NT2/D1 (cell line): ENCODE measurements at places on chromosomes 2 and 18.

DNA sequence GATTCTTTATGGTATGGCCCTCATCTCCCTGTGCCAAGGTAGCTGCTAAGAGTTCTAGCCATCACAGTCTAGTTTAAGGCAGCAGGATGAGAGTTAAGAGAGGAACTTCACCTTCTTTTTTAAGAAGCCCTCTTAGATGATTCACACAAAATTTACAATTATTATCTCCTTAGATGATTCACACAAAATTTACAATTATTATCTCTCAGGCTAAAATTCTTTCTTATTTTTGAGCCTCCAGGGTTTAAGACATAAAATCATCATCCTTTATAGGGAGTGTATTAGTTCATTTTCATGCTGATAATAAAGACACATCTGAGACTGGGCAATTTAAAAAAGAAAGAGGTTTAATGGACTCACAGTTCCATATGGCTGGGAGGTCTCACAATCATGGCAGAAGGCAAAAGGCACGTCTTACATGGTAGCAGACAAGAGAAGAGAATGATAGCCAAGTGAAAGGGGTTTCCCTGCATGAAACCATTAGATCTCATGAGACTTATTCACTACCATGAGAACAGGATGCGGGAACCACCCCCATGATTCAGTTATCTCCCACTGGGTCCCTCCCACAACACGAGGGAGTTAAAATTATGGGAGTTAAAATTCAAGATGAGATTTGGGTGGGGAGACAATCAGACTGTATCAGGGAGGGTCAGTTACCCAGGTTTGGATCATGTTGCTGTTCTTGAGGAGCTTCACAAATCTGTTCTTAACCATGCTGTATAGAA, 133.0 kb upstream of the MYO3B start:
- no peak for DNase-seq

DNA sequence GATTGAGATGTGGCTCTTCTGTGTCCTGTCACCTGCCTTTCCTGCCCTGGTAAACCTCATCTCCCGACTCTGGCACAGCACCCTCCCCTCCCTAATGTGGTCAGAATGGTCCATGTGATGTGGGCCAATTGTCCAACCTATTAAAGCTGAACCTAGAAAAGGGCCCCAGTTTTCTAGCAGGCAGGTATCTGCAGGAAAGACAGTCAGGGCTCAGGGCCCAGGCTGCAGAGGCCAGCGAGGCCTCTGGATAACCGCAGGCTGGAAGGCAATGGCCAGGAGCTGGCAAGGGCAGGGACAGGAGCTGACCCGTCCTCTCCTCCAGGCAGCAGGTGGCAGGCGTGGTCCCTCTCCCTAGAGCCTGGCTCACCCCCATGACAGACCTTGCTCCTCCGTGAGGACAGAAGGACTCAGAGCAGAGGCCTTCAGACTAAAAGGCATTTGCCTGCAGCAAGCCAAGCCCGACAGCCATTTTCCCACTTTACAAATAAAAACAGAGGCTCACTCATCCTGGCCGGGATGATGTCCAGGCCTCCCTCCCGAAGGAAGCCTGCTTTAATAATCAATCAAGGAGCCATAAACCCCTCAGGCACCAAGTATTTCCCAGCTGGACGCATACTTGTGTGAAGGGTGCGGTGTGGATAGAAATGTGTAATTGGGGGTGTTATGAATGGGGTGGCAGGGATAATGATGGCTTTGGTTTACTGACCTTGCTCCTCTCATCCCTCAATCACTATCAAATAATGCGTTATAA, 107.1 kb downstream of the TWIST2 start:
- no peak for DNase-seq

DNA sequence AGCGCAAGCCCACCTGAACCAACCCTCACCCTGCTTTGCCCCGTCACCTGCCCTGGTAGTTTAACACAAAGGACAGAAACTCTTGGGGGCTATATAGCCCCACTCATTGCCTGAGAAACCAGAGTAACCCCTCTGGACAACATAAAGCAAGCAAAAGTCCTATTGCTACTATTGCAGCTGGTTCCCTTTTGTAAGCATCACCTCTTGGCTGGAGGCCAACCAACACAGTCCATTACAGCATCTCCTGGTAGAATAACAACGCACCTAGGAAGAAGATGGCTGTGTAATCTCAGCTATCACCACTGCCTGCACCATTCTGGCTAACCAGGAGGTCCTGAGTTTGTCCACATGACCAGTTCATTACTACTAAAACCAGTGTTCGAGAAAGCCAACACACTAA, 36.4 kb downstream of the FLACC1 start:
- no peak for DNase-seq

DNA sequence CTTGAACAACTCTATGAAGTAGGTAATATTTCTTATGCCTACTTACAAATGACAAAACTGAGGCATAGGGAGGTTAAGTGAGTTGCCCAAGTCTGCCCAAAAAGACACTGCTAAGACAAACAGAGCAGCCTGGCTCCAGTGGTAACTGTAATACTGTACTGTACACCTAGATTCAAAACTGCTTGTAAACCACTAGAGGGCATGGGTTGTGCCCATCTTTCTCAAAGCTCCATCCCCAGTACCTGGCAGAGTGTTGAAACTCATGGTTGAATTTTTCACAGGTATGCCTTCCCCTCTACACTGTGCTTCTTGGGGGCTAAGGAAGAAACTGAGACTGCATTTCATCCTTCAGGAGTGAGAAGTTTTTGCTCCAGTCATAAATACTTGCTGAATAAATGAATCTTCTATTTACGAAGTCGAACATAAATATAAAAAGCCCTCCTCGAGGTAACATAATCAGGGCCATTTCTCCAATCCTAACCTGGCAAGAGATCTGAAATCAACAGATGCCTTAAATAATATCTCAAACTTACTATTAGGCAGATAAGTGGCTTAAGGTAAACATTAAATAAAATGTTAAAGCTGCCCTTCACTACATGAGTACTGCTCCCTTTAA, 2.0 kb downstream of the PPP4R1 start:
- DNase-seq = no peak

GRCh38 chr18:54222922-54223567, 1.4 kb downstream of the MBD2 start:
- DNase-seq = no peak

DNA sequence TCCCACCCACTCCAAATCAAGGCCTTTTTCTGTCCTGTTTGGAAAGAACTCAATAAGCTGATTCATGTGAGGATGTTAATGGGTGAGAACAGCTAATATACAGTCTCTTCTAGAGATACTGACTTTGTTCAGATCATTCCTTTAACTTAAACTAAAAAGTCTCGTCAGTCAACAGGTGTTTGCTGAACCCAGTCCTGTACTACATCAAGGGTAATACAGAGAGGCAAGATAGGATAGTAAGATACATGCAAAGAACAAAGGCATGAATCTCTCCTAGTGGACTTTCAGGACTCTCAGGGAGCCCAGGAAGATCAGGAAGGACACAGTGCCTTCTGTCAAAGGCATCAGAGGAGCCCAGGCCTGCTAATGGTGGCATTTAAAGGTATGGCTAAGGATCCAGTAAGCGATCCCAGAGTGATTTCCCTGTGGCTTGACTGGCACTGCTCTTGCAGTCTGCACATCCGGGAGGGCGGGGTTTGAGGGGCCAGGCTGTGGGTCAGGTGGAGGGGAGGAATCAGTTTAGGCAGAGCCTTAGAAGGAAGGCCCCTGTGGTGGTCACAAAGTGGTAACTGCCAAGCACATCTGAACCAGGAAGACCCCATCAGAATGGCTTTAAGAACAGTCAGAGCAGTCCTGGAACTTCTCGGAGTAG, 54.0 kb downstream of the EPAS1 start:
- DNase-seq = no peak

DNA sequence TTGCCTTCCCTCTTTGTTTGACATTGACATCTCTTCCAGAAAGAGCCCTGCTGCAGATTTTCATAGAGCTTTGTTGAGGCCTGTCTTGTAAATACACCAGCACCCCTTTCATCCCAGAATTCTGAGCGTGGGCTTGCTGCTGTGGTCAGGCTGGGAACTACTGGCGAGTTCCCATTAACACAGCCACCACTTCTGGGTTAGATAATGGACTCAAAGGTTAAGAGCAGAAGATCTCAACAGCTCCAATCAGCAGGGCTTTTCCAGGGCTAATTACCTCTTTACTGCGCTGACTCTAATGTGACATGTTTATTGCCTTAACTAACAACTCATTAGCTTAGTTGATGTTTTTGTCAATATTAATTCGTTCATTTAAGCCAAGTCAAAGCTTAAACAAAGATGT, 235.9 kb upstream of the BOD1L2 start:
- DNase-seq = no peak

DNA sequence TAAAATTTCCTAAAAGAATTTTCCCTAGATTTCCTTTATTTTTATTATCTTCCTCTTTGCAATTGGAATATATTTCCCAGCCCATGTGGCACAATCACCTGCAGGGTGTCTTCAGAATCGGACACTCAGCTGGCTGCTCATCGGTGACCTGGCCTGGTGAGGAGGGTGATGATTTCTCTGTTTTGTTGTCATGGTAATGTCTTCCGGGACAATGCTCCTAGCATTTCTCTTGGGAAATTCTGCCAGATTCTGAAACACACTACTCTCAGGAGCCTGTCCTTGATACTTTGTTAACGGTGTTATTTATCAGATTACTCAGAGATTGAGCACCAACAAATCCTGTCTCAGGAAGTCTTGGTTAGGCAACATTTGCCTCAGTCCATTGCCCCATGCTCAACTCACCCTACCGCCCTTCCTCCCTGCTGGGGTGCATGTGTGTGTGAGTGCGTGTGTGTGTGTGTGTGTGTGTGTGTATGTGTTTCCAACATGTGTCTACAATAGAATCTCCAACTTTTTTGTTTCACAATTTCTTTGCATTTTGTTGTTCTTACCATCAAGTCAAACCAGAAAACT, 70.3 kb downstream of the MYT1L start:
- DNase-seq = no peak

DNA sequence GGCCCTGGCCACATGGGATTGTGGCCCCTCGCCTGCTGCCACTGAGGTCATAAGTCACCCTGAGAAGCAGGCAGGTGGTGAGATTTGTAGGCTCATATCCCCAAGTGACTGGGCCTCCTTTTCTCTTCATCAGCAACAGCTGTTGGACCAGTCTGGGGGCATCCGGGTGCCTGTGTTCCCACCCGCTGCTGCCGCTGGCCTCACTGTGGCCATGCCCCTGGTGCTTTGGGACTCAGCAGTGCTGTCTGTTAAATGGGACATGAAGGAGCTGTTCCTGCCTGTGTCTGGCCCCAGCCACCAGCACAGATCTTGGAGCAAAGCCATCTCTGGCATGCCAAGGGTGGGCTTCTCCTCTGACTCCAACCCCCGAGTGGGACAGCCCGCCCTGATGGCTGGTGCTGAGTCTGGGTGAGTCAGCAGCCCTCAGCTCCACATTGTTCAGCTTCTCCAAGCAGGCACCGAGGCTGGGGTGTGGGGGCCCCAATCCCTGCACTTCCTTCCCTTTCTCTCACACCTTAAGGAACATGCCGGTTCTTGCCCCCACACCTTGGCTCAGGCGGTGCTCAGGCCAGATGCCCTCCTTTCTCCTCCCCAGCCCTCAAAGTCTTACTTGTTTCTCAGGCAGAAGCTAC, 207.9 kb downstream of the GLI2 start:
- no peak for DNase-seq

- DNase-seq = no peak
Observed at GRCh38 chr2:85958731-85959130, 69.9 kb upstream of the ST3GAL5 start.

DNA sequence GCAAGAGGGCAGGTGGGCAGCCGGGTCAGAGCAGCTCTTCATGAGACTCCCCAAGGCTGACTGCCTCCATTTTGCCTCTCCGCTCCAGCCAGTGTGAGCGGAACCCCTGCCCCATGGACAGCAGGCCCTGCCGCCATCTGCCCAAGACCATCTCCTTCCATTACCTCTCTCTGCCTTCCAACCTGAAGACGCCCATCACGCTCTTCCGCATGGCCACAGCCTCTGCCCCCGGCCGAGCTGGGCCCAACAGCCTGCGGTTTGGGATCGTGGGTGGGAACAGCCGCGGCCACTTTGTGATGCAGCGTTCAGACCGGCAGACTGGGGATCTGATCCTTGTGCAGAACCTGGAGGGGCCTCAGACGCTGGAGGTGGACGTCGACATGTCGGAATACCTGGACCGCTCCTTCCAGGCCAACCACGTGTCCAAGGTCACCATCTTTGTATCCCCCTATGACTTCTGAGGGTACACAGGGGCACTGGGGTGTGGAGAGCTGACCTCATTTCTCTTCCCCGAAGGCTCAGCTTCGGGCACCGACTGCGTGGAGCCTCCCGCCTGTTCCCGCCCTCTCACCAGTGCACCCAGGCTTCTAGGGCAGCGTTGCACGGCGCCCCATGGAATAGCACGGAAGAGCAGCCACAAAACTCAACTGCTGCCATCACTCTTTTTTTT, 49.0 kb downstream of the FBLN7 start:
- DNase-seq = no peak

DNA sequence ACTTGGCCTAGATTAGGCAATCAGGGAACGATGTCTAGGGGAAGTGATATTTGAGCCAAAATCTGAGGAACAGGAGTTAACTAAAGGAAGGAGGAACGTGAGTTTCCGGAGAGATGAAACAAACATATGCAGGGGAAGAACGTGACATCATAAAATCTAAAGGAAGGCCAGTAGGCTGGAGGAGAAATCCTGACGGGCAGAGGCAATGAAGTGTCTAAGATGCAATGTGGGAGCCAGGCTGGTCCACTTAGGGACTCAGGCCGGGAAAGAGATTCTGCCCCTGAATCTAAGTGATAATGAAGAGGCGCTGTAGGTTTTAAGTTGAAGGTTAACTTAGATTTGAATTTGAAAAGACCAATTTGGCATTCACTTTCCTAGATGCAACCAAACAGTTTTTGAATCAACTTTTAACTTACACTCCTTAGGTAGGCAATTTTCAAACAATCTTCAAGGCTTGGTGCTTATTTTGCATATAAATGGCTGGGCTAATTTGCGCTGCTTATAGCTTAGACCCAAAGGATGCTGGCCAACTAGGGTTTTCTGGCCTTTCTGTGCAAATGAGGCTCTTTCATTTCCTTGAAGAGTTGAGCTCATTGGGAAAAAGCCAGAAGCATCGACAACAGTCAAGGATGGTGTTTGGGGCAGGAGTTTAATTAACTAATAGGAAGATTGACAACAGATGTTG, 221.7 kb downstream of the SOX11 start:
- DNase-seq = peak; percentile 73

GRCh38 chr2:26978061-26978596, 7.7 kb downstream of the MAPRE3 start:
- no peak for DNase-seq

DNA sequence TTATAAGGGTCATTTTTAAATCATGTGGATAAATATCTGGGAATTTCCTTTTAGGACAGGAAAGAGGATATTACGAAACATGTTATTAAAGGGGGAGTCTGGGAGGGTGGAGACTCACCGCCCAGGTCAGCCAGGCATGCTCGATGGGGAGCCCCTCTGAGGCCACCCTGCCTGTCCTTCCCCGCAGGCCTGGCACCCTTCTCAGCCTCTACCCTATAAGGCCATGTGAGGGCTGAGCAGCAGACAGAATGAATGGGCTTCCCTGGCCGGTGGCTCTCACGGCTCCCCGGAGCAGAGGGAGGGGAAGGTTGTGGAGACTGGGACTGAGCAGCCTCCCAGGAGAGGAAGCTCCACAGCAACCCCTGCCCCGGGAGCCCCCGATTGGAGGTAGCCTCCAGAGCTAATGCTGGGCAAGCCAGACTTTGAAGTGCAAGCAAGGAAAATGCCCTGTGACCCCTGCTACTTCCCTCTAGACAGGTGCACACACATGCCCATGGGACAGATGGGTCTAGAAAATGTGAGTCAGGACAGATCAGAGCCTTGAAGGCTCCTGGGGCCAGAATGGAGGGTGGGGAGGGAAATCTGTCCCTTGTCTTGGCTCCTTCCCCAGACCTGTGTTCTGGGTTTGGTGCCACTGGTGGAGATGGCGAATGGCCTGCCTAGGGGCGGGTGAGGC, 13.2 kb upstream of the ARMC9 start:
- no peak for DNase-seq
